ENCODE measurements at places on chromosomes 4 and X.
A peak's percentile ranks its signal among the peaks of the same experiment; 100 is the strongest.

GRCh38 chr4:185920171-185920570 lies 108.2 kb upstream of the SORBS2 start:
- no peak for DNase-seq

GRCh38 chr4:152478461-152479237 lies 57.2 kb downstream of the FBXW7 start:
- no peak for DNase-seq

DNA sequence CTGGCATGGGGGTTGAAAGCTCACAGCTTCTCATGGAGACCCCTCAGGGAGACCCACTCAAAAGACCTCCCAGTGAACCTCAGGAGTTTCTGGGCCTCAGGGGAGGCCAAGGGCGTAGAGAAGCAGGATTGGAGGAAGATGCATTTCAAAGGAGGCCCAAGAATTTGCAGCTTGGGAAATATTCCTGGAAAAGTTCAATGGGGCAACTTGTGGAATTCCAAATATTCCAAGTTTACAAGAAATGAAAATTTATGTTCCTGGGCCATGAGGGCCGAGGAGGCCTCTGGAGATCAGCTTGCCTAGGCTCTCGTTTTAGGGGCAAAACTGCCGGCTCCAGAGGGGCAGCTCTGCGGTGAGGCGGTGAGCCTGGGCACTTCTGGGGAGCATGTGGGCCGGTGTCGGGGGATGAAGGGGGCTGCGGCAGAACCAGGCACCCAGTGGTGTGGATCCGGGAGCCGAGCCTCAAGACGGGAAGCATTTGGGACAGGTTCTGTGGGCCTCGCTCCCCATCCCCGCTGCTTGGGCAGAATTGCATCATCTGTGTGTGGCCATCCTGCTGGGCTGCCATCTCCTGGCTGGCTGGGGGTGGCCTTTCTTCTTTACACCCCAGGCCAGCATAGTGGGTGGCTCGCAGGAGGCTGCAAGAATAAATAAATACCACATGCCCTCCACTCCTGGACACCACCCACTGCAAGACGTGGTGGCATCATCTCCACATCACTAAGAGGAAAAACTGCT lies 54.6 kb upstream of the GPR78 start:
- no peak for DNase-seq

DNA sequence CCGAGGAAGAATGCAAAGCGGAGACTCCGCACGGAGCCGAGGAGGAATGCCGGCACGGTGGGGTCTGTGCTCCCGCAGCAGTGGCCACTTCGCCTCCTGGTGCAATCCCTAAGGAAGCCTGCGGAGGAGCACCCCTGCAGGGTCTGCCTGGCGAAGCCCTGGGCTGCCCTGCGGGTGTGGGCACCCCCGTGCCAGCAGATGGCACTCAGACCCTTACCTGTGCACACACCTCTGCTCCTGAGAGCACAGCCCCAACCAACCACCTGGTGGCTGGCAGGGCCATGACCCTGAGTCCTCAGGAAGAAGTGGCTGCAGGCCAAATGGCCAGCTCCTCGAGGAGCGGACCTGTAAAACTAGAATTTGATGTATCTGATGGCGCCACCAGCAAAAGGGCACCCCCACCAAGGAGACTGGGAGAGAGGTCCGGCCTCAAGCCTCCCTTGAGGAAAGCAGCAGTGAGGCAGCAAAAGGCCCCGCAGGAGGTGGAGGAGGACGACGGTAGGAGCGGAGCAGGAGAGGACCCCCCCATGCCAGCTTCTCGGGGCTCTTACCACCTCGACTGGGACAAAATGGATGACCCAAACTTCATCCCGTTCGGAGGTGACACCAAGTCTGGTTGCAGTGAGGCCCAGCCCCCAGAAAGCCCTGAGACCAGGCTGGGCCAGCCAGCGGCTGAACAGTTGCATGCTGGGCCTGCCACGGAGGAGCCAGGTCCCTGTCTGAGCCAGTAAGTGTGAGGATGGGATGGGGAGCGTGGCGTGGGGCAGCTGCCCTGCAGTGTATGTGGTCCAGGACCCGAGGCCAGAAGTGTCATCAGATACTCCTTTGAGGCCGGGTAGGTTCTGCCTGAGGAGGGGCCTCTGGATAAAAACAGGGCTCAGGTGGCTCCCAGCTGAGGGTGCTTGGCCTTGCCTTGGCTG lies 7.0 kb downstream of the TACC3 start:
- peak; percentile 80 for DNase-seq

DNA sequence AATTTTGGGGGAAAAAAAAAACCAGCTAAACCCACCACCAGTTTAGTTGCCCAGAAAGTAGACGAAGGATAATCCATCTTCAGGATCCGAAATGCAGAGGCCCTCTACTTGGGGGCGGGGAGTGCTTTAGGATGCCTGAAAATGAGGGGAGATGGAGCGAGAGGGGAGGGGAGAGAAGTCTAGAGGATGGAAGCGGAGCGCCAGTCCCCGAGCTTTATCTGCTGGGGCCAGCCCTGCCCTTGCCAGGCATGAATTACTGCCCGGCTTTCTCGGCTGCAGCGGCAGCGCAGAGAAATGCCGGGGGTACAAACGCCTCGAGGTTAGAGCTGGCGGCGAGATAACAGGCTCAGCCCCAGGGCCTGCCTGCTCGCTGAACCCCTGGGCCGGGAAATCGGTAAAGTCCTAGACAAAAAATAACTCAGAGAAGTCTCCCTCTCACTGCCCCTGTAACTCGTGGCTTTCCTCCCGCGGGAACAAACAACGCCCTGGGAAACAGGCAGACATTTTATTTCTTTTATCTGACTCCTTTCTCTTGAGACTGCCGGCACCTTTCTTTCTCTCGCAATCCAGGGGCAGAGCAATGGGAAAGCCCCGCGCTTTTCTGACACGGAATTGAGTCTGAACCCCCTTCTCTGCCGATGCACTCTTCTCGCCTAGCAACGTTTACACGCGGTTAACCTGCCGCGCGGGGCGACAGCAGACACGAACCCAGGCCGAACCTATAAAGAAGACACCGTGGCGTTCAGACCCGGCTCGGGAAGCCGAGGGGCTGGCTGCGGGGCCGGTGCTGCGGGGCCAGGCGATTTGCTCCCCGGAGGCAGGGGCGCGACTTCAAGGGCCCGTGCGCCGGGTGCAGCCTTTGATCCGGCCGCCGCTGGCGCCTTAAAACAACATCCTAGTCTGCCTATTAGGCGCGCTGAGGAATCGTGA lies 3.1 kb upstream of the MSX1 start:
- no peak for DNase-seq

GRCh38 chr4:57154191-57154590 lies 44.0 kb upstream of the IGFBP7 start:
- no peak for DNase-seq

GRCh38 chr4:42425146-42426065 lies 28.1 kb downstream of the SHISA3 start:
- no peak for DNase-seq

DNA sequence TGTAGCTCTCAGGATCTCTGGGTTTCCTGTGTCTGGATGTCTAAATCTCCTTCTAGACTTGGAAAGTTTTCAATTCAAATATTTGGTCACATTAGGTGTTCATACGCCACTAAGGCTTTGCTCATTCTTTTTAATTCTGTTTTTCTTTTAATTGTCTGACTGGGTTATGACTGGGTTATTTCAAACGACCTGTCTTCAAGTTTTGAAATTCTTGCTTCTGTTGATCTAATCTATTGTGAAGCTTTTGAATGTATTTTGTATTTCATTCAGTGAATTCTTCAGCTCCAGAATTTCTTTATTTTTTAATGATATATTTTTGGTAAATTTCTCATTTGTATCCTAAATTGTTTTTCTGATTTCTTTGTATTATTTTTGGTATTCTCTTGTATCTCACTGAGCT lies 81.0 kb upstream of the PCDH10 start:
- DNase-seq, result no peak

- no peak for DNase-seq
Observed at GRCh38 chrX:123357941-123358340, 173.9 kb downstream of the GRIA3 start.

DNA sequence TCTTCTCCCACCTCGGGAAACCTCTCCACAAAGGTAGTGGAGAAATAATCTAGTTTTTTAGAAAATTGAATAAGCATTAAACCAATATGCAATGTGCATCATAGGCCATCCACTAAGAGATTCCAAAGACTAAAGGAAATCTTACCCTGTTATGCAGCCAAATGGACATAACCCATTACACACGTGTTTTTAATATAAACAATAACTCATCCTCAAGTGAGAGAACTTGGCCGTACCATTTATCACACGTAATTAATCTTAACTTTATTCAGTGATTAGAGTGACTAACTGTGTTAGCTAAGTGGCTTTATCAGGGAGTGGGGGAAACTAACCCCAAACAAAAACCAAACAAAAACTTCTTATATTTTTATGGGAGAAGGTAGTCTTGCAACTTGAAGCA lies 57.8 kb downstream of the AFM start:
- DNase-seq, result no peak

Data from LNCaP clone FGC (cell line).